ENCODE measurements at places on chromosomes 11 and 22.

DNA sequence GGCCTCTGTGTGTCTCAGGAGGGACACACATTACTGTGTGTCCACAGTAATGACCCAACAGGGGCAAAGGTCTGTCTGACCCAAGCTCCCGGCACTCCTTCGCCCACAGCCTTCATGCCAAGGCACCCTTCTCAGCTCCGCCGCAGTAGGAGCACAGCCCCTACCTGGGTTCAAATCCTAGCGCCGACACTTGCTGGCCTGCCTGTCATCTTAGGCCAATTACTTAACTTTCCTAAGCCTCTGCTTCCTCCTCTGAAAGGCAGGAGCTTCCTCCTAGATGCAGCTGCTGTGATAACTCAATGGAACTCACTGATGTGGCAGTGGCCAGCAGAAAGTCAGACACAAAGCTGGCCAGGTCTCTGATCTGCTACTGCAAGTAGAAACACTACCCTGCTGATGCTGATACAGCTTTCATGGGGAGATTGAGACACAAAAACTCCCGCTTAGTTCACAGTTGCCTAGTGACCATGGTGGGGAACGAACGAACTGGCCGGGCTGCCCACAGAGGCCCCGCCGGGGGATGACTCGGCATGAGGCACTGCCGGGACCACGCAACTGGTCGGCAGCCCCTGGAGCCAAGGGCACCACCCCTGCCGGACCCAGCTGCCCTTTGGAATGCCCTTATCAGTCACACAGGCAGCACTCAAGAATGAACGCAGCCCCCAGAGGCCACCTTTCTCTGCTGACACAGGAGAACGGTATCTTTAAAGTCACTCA is 8.1 kb downstream of the EHD1 start:
- DNase-seq: no peak

DNA sequence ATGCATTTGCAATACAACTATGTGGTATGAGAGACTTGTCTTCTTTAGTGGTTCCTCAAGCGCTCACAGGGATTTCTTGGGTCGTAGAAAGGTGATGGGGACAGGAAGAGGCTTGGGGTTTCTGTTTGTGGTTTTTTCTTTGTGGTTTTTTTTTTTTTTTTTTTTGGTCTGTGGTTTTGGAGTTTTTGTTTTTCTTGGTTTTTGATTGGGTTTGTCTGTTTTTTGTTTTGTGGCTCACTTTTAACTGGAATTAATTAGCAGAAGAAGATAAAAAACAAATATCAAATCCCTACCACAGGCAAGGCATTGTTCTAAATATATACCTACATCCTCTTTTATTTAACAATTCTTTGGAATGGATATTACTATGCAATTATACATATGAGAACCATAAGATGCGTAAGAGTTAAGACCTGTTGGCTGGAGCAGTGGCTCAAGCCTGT is 5.5 kb downstream of the TTC28 start:
- DNase-seq: no peak

DNA sequence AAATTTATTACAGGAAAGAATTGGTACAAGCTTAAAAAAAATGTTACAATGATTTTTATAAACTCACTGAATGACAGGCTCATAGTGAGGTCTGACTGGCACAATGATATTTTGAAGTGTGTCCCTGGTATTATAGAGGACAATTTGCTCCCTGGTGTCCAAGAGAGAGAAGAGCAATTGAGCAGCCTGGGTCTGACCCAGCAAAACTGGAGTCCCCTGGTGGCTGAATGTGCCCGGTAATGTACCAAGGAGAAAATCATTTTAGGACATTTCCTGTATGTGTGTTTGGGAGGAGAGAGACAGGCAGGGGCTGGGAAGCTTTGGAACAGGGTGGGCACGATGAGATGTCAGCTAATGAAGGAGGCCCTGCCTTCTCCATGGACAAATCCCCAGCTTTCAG is 125.3 kb downstream of the APOL5 start:
- no peak for DNase-seq

- no peak for DNase-seq
Measured at GRCh38 chr11:14927146-14927545, 35.1 kb upstream of the CYP2R1 start.

GRCh38 chr11:1353383-1354124 is 36.2 kb upstream of the BRSK2 start:
- DNase-seq: no peak
